ENCODE measurements at places on chromosomes 11 and 22. TPM values are rescaled to one million over a fixed set of nuclear protein-coding genes. Genes with fewer than 3 reads are reported as not detected.

The CCDC179 gene
- not detected for total RNA-seq

The PDGFB gene
- total RNA-seq, result not detected

The TTC38 gene
- total RNA-seq, result 31.2 TPM

The TECTA gene
- total RNA-seq, result 0.21 TPM

The SNX15 gene
- total RNA-seq, result 21.0 TPM

The GAL gene
- 1.00 TPM for total RNA-seq

The DDTL gene
- 0.68 TPM for total RNA-seq

The PLAAT3 gene
- total RNA-seq, result 7.9 TPM

The ALDH3B1 gene
- total RNA-seq, result 26.0 TPM

The DDI1 gene
- total RNA-seq, result not detected

The VSTM5 gene
- 0.21 TPM for total RNA-seq

The DNAJB7 gene
- not detected for total RNA-seq

The PRODH gene
- total RNA-seq, result not detected
